Left renal cortex interstitium (tissue), 4 donors: ENCODE measurements at places on chromosomes 2 and 18.

- DNase-seq: no peak
Measured at GRCh38 chr2:71453404-71454220, at the start of gene DYSF. DYSF (plus strand) TSS chr2:71453561.

DNA sequence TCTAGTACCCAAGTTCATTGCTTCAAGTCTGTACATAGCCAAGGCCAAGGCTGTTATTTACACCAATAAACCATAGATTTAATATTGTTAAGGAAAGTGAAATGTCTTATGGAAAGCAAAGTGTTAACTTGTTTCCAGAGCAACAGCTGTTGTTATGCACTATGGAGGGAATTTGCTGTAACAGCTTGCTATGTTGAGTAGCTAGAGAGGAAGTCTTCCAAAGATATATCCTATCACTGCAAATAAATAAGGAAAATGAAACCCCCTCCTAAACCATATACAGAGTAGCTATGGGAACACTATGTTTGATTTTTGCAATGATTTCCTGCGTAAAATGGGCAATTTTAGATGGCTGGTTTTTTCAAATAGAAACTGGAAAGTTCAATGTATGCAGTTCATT, 21.1 kb downstream of the TMEM182 start:
- no peak for DNase-seq

DNA sequence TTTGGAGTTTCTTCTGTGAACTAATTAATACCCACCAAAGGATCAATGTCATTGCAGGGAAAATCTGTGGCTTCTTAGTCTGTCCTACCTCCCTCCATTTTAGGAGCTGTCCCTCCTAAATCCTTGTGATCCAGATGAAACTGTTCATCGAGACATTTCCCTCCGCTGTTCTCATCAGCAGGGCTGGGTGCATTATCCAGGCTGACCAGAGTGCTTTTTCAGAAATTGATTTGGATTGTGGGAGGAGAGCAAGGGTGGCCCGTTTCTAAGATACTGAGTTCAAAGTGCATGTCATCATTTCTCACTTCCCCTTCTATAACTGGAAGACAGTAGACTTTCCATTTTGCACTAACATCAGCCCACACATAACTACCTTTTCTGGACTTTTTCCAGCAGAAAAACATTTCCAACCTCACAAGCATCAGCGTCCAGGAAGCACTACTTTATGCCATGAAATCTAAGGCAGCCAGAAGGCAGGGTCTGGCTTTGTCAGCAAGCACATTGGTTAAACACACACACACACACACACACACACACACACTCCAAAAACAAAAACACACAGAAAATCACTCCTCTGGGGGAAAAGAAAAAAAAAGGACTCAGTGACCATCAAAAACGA, 94.1 kb downstream of the ANKRD44 start:
- DNase-seq: no peak

DNA sequence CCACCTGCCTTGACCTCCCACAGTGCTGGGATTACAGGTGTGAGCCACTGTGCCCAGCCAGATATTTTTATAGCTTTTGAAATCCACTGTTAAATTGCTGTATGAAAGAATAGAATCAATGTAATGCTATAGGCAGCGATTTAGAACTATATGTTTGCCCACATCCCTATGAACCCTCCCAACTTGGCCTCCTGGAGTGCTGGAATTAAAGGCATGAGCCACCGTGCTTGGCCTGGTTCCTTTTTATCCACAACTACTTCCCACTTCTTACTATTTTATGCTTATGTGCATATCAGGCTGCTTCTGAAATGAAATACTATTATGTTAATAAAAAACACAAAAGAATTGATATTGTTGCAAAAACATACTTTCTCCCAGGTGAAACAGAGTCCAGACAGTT, 11.6 kb upstream of the PTPN2 start:
- DNase-seq: no peak

GRCh38 chr2:195513119-195513518, 143.9 kb upstream of the SLC39A10 start:
- no peak for DNase-seq

DNA sequence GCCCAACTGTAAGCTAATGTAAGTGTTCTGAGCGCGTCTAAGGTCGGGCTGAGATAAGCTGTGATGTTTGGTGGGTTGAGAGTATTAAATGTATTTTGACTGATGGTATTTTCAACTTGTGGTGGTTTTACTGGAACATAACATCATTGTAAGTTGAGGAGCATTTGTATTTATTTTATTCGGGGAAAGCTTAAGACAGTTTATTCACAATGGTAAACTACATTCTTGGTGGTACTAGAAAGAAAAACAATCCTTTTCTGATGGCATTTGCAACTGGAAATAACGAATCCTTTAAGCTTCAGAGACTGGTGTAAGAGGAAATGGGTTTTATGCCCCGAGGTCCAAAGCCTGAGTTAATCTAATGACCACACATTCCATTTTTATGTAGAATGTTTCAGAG, 283.3 kb upstream of the NETO1 start:
- DNase-seq: no peak

GRCh38 chr2:232449964-232450363, 6.0 kb upstream of the ALPI start:
- DNase-seq: no peak

- no peak for DNase-seq
Measured at GRCh38 chr2:39730276-39730675, 48.8 kb downstream of the THUMPD2 start.

DNA sequence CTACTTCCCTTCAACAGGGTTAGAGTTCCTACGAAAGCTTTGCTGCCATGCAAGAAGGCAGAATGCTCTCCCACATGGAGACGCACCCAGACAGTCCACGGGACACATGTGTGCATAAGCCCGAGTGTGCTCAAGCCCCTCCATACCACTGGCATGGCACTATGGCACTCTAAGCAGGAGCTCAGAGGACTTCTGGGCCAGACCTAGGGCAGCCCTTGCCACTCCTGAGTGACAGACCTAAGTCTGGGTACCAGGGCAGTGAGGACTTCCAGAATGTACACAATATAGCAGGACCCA, 11.4 kb upstream of the ARID5A start:
- no peak for DNase-seq

- DNase-seq: no peak
Measured at GRCh38 chr2:166140932-166141331, 13.1 kb upstream of the SCN1A start.
